Sciatic nerve (tissue), 2 donors: ENCODE measurements at places on chromosomes 7 and 10.

DNA sequence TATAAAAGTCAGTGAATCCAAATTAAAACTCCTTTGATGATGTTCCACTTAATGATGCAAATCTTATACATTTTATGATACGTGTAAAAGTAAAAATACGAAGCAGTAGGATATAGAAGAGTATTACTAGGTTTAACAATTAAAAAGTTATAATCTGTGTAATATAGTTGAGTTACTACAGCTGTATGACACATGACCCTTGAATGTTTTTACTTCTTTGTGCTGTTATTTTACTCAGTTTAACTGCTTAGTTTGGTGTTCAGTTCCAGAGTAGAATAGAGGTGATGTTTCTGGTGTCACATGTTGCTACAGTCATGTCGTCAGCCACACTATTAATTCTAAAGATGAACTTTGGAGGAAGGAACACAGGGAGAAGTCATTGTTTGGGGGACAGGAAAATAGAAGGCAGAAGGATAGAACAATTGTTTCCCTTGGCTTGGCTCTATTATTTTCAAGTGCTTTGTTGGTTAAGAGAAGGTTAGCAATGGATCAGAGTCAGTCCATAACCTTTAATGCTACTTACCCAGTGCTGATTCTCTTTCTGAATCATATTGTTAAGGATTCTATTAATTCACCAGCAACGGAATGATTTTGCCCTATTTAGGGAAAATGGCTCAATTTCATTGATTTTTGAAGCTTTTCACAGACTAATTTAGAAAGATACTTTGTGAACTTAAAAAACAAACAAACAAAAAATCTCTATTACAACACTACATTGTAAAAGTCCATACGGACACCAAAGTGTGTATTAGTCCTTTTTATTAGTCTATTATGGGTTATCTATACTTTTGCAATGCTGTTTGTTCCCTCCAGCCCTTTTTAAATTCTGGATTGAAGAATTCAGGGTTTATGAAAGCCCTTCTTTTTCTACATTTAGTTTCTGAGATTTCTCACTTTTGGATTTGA lies 73.4 kb downstream of the CPED1 start:
- no peak for DNase-seq

- no peak for DNase-seq
These were observed 96.8 kb downstream of the PPP1R3C start for GRCh38 chr10:91536111-91536510.

DNA sequence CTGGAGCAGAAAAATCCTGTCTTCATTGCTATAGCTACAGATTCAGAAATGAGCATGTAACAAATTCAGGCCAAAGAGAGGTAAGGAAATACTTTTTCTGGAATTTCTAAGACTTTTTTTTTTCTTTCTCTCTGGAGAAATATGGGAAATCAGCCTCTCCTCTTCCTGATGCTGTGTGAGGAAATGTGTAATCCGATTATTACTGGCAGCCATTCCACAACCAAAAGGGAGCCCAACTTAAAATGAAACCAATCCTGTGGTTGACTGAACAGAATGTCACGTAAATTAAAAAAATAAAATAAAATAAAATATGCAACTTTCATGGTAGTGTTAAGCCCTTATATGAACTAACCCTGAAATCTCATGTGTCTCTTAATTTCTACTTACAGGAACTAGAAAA lies 10.7 kb upstream of the POT1 start:
- DNase-seq: no peak

- no peak for DNase-seq
These were observed 217.3 kb downstream of the GPR158 start for GRCh38 chr10:25392132-25392531.

- no peak for DNase-seq
These were observed 644 bp downstream of the UMAD1 start for GRCh38 chr7:7641129-7641663.

GRCh38 chr7:112271162-112271561 lies 64.7 kb downstream of the ZNF277 start:
- no peak for DNase-seq

DNA sequence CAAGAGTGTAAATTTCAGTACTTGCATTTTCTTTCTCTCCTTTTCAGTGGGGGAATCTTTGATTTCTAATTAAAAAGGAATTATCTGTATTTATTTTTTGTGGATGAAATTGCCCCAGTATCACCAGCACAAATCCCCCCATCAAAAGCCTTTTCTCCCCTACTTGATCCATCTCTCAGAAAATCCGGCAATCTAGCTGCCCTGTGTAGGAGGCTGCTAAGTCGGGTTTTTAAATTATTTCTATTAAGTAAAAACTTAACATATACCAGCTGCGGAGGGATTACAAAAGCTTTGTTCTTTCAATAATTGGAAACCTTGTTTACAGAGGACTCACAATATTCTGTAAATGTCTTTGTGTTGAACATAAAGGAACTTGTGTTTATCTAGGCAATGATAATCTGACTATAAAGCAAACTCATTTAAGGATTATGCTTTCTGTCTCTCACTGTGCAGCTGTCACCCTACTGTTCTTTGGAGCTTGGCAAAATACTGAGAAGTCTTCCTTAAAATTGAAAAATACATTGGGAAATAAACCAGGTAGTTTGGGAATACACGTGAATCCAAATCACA lies 177.4 kb upstream of the PRR15 start:
- no peak for DNase-seq

GRCh38 chr10:45091968-45092367 lies 91.2 kb downstream of the ZNF22 start:
- no peak for DNase-seq
